Activated naive CD4-positive, alpha-beta T cell treated with Interleukin-2 at 50 U/mL for 16 hours (primary cell): ENCODE measurements at places on chromosomes 2 and 18.

DNA sequence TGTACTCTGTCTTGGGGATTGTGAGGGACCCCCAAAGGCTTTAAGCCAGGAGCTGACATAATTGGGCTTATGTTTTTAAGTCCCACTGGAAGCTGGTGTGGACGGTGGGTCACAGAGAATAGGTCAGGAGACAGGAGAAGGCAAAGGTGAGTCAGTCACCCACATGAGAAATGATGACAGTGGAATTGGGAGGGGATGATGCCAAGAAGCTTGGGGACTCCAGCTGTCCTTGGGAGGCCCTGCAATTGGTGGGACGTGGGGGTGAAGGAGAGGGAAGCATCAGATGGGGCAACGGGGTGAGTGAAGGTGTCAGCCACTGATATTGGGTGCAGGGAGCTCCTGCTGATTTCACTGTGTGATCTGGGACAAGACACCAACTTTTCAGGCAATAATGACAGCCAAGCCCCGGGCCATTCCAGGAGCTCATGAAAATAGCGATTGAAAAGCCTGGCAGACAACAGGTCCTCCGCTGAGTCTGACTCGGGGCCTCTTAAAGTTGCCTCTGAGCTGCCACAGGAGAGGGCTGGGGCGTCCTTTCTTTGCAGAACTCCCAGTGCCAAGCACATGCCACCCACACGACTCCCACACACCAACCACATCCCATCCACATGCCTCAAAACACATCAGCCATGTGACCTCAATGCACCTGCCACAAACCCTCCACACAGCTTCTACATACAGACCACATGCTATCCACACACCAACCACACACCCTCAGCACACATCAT lies 13.4 kb downstream of the TNS1 start:
- DNase-seq, result no peak

DNA sequence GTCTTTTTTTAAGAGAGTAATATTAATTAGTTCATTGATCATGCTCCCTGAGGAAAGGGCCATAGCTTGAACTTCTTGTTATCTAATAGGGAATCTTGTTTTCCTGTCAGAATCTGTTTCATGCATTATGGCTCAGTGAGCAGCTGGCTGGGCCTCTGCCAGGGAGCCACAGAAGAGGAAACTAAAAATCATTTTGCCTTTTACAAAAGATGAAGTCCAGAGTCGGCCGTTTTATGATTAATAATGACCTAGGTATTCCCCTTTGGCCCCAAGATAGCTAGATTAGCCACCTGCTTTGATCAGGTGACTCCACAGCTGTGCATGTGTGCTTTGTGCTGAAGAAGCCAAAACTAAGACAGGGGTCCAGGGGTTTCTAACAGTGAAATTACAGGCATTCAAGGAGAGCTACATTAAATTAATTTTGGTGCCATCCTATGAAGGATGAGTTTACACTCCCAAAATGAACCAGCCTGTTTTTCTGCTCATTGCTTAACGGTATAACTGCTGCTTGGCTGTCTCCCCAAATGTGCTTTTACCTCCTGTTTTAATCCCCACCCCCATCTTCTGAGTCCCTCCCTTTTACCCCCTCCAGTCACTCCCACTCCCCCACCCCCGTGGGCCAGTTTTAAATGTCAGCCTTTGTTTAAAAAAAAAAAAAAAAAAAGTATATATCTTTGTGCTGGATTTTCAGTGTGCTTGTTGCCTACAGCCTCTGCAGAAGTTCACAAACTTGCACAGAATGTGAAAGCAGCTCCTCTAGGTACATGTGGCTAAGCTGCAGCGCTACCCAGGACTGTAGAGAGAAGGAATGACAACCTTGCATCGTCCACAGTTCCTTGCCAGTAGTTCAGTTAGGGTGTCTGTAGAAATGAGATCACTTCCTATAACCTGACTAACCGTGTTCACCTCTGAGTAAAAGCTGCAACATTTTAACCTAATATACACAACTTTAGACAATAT lies 93.1 kb downstream of the CABLES1 start:
- DNase-seq, result no peak

DNA sequence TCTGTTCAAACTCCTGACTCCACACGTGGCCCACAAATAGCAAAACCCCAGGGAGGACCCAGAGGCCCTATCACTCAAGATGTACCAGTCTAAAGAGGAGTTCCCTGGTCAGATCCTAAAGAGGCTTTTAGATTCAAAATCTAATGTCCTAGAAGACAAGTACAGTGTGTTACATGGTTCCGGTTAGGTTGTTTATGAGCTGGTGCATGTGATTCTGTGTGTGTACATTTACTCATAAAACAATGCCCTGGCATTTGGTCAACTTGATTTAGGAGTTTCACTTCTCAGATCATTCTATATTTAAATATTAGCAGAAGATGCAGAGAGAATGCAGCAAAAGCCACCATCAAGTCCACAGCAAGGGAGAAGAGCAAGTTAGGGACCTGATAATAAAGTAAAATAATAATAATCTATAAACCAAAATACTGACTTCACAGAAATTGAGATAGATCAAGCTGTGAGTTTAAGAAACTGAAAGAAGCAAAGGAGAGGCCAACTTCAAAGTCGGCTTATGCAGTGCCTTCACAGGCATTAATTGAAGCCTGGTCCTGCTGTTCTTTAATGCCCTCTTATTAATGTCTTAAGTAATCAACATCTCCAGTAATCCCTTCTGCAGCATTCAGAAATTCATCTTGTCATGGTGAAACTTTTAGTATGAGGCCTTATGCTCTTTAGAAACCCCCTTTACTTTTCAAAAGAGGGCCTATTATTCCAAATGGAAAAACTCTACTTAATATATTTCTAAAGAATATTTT lies 4.2 kb upstream of the AP1S3 start:
- DNase-seq, result no peak

GRCh38 chr18:46289931-46290330 lies 185.7 kb downstream of the HAUS1 start:
- no peak for DNase-seq

DNA sequence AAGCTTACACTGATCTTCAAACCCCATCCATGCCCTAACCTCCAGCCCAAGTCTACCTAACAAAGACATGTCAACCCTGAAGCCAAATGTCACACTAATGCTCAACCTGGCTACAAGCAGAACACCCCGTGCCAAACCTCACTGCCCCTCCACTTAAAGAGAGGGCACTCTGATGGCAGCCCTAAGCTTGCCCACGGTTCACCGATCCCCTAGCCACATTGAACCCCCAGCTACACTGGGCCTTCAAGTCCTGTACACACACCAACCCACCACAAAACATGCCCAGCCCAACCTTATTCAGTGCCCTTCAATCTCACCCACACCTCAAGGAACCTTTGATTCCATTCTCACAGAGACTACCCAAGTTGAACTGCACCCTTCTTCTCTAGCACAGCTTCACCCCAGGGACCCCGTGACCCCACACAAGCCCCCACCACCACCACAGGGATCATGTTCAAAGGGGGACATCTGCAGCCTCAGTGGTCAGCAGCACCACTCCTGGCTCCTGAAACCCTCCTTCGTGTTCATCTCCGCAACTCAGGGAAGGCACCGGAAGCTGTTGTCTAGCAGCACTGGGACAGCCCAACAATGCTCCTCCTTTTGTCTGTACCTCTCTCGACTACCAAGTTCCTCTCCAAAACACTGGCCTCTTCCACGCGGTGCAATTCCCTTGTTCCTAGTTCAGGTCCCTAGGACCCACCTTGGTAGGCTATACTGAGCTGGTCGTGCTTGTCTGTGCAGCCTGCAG lies 218.8 kb downstream of the CYP26B1 start:
- no peak for DNase-seq

DNA sequence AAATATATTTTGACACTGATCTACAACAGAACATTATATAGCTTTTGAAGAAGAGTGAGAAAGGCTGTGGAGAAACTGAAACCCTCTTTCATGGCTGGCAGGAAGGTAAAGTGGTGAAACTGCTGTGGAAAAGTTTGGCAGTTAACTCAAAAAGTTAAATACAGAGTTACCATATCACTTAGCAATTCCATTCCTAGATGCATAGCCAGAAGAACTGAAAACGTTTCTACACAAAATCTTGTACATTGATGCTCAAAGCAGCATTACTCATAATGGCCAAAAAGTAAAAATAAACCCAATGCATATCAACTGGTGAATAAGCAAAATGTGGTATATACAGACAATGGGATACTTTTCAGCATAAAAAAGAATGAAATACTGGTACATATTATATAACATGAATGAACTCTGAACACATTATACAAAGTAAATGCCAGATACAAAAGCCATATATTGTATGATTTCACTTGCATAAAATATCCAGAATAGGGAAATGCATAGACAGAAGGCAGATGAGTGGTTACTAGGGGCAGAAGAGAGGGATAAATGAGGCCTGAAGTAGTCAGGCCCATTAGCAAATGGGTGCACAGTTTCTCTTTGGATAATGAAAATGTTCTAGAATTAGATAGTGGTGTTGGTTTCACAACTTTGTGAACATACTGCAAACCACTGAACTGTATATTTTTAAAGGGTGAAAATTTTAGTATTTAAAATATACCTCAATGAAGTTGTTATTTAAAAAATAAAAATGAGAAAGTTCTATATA lies 114.3 kb downstream of the DYM start:
- DNase-seq, result no peak

GRCh38 chr2:75053484-75054112 lies 95.2 kb downstream of the POLE4 start:
- DNase-seq, result no peak

DNA sequence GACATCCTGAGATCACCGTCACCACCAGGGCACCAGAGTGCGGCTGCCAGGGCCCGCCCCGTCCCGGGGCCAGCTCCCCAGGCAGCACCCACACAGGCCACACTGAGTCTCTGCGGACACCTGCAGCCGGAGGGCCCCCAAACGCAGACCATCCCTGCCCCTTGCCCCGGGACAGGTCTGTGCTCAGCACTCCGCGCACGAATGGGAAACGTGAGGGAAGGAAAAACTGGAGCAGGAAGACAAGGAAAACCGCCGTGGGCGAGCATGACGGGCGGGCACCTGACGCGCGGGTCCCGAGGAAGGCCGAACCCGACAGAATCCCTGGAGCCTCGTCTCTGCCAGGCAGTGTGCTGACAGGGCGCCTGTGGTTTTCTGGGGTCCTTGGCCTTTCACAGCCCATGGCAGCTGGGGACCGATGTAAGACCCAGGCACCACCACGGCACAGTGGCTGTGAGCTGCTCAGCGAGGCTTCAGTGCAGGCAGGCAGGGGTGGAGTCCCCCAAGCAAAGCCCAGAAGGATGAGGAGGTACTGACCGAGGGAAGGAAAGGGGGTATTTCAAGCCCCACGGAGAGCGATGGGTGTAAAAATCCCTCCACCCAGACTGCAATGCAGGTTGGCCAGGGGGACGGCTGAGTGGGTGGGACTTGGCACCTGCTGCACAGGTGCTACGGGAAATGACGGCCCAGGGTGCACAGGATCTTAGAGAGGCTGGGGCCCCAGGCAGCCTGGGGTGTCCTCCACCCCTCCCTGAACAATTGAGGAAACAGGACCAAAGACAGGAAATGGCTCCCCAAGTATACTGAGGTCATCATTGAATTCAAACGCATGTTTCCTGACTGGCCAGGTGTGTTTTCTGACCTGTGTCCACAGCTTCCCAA lies 59.0 kb downstream of the PXDN start:
- no peak for DNase-seq

DNA sequence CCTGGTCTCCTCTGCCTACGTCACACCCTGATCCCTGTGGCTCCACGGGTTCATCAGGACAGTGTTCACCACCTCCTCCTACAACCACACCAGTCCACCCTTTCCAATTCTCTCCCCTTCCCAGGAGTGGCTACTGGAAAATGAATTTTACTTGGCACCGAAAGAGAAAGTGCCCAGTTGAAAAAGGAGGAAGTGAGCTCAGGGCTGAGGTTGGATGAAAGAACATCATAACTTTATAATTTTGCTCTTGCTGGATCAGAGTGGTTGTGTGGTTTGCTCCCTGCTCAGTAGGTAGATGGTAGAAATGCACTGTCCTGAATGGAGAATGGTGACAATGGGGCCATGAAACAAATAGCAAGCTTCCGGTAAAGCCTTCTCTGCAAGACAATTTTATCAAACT lies 140.3 kb upstream of the DDX18 start:
- DNase-seq, result no peak

- DNase-seq, result no peak
Observed at GRCh38 chr18:433960-434359, 66.5 kb downstream of the COLEC12 start.

DNA sequence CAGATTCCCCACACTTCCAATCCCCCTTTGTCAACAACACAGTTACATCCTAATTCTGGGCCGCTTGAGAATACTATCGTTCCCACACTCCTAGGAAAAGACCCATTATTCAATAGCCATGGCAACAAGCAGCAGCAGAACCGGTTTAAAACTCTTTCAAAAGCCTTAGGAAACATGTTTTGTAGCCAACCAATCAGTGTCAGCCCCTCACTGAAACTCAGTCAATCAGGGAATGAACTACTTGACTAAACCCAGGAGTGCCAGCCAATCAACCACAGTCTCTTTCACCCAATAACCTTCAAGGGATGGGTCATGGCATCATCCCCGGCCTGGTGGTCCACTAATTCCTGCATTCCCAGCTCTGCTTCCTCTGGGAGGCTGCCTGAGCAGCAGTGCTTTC lies 204.8 kb upstream of the HS6ST1 start:
- DNase-seq, result no peak

DNA sequence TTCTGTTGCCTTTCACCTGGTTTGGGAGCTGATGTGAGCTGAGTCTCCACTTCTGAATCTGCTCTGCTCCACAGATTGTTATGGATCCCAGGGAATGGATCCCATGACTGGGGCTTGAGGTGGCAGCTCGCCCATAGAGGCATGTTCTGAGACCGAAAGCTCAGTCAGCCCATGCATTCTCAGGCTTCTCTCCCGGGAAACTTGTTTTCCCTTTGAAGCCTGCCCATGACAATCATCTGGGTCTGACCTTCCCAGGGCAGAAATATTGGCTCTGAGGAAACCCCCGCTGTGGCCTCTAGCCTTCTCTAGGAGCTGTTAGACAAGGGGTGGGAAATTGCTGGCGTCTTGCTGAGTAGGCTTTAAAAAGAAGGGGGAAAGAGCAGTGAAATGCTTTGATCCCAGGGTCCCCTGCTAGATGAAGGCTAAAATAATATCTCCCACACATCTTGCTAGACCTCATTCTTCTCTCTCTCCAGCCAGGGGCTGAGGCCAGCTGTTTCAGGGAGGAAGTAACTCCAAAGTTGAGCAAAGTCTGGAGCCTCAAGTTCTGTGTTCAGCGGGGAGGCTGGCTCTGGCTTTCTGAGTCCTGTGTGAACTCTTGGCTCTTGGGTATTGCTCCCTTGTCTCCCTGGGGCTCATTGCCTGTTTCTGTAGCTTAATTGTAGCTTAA lies 2.0 kb downstream of the VAMP8 start:
- no peak for DNase-seq

GRCh38 chr18:13580351-13580750 lies 146.0 kb downstream of the FAM210A start:
- DNase-seq, result no peak

DNA sequence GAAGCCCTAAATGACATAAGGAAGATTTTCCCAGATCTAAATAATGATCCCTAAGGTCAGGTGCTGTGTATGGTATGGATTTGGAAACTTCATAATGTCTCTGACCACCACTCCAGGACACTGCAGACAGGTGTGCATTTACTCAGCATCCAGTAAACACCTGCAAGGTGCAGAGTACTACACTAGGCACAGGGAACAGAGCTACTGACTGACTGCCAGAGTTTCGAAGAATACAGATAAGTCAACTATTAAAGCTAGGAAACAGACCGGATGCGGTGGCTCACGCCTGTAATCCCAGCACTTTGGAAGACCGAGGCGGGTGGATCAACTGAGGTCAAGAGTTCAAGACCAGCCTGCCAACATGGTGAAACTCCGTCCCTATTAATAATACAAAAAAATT lies 65.0 kb downstream of the ATP8B1 start:
- no peak for DNase-seq
